Activated CD4-positive, alpha-beta memory T cell treated with anti-CD3 and anti-CD28 coated beads, Interleukin-2, amount 10 ng/mL, durations not matched to agents 7 days and 5 days (primary cell): ENCODE measurements at places on chromosomes 3 and 15. TPM values are rescaled to one million over a fixed set of nuclear protein-coding genes. Genes with fewer than 3 reads are reported as not detected.

Gene SLC24A5
- total RNA-seq = not detected

GRCh38 chr3:184335661-184336546, 1.5 kb upstream of the FAM131A start:
- peak; percentile 87 for DNase-seq
- H3K4me1 ChIP-seq = peaks cover 64% of the 10 kb centered on the region

GRCh38 chr3:33167716-33168336, 50.8 kb downstream of the SUSD5 start:
- no peak overlapping the region for H3K4me3 ChIP-seq
- no peak for DNase-seq
- H3K27me3 ChIP-seq = peaks cover 6% of the 10 kb centered on the region
- peaks cover 13% of the 10 kb centered on the region for H3K4me1 ChIP-seq

- no peaks in the 10 kb centered on the region for H3K36me3 ChIP-seq
- H3K4me1 ChIP-seq = peaks cover 30% of the 10 kb centered on the region
- DNase-seq = peak; percentile 44
- no peaks in the 10 kb centered on the region for H3K27me3 ChIP-seq
- H3K27ac ChIP-seq = peak overlapping the region; percentile 50
Observed at GRCh38 chr15:98668566-98669308, 20.4 kb downstream of the IGF1R start.

Gene ZBBX
- total RNA-seq = not detected

DNA sequence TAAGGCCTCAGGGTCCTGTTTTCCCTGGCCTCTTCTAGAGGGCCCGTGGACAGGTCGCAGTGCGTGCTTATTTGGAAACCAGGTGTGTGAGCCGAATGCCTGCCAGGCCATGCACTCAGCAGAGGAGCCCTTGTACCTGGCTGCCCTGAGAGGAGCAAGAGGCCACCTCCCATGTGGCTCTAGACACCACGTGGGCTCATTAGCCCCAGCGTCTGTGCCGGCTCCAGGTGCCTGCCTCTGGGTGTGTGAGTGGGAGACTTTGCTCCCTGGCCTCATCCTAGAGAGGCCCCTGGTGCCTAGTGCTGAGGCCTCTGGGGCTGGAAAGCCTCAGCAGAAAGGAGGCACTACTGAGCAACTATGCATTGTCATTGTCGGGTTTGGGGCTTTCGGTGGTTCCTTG, 50.4 kb downstream of the KLF13 start:
- no peak for DNase-seq
- no peak overlapping the region for H3K27ac ChIP-seq
- peaks cover 82% of the 10 kb centered on the region for H3K36me3 ChIP-seq
- H3K4me3 ChIP-seq = no peak overlapping the region

DNA sequence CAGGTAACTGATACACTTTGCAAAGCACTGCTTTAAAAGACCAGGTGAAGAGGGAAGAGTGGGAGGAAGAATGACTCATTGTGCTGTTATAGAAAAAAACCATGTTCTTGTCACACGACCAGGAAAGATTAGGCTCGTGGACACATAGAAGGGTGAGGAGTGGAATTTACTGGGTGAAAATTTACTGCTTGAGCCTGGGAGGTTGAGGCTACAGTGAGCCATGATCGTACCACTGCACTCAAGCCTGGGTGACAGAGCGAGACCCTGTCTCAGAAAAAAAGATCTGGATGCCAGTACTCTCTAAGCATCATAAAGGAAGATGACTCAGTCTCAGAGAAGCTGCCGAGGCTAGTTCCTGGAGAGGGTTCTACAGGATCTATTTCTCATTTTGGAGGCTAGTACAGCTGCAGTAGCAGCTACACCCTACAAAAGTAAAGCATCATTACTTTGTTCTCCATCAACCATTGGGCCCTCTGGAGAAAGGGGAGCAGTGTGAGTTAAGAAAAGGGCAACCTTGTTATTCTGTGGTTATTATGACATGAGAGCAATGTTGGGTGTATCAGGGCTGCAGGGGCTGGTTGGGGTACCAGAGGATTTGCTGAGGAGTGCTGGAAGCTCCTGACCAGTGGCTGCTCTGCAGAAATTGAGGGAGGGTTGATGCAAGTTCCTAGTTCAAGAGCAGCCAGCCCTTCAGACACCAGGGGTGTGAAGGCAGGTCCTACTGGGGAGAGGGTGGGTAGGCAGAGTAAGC, 75.4 kb downstream of the CMTM8 start:
- peak; percentile 38 for DNase-seq
- H3K27me3 ChIP-seq = no peaks in the 10 kb centered on the region
- peaks cover 20% of the 10 kb centered on the region for H3K4me1 ChIP-seq
- H3K36me3 ChIP-seq = no peaks in the 10 kb centered on the region
- H3K27ac ChIP-seq = peak overlapping the region; percentile 75

DNA sequence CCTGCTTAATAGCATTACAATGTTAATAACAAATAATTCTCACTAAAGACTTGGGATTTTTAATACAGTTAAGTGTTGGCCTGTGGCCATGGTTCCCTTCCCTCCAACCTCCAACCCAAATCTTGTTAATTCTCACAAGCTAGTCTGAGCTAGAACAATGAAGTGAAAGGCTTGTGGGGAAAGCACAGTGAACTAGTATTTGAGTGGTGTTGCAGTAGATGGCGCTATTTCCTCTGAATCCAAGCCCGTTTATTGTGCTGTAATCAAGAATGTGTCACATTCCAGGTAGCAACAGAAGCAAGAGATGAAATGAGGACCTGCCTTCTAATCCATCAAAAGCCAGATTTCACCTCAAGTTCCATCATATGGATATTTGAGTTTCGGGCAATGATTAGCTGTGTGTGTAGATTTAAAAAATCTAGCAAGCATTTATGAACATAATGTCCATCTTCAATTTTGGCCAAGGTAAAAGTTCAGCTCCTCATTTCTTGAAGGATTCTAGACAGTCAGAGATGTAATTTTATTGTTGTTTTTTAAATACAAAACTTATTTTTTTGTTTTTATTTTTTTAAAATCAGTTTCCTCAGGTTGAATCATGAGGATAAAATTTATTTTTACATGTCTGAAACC, 160.7 kb downstream of the SQOR start:
- peaks cover 14% of the 10 kb centered on the region for H3K27me3 ChIP-seq
- H3K36me3 ChIP-seq = no peaks in the 10 kb centered on the region
- DNase-seq = peak; percentile 18
- H3K4me3 ChIP-seq = no peak overlapping the region
- H3K27ac ChIP-seq = no peak overlapping the region

Gene PLAAT1
- not detected for total RNA-seq

Gene MST1R
- total RNA-seq = 2.6 TPM

GRCh38 chr3:190566043-190566933, 52.4 kb downstream of the IL1RAP start:
- H3K36me3 ChIP-seq = peaks cover 54% of the 10 kb centered on the region
- no peaks in the 10 kb centered on the region for H3K27me3 ChIP-seq
- H3K27ac ChIP-seq = peak overlapping the region; percentile 83
- H3K4me1 ChIP-seq = peaks cover 48% of the 10 kb centered on the region
- H3K4me3 ChIP-seq = no peak overlapping the region

Gene PAQR5
- total RNA-seq = not detected

GRCh38 chr3:126104028-126104635, 20.2 kb upstream of the SLC41A3 start:
- no peaks in the 10 kb centered on the region for H3K36me3 ChIP-seq
- no peak for DNase-seq

Gene FOXL2NB
- not detected for total RNA-seq
